ENCODE measurements at places on chromosomes 6 and 20.
A peak's percentile ranks its signal among the peaks of the same experiment; 100 is the strongest.

DNA sequence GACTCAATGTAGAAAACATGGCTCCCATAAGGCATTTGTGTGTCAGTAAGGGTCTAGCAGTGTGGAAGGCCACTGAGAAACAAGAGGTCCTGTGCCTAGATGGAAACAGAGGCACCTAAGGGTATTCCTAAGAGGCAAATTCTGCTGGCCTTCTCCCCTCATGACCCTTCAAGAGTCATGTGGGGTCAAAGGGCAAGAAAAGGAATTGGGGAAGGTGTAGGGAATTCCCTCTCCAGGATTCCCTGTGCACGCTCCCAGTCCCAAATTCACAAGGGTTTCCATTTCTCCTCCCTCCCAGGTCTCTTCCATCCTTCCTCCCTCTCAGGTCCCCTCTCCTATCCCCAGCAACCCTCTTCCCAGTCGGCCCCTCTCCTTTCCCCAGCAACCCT, 568 bp downstream of the AGPAT1 start:
- no peak for DNase-seq

- no peak for DNase-seq
Measured at GRCh38 chr20:38054647-38055046, 21.1 kb downstream of the RPRD1B start.

GRCh38 chr6:162442687-162443086, 284.9 kb downstream of the PRKN start:
- no peak for DNase-seq

DNA sequence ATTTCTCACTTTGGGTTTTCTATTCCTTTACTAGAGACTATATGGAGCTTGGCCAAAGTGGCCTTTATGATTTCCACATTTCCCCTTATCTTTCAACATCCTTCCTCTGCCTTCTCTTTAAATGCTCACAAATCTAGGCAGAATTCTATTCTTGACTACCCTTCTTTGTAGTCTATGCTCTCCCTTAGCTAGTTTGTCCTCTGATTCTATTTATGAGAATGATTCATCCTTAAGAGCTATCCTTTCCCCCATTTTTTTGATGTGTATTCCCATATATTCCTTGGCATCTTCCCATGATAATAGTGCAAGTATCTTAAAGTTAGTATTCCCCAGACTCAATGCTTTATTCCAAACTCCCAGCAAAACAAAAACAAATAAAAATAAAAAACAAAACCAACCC, 53.1 kb downstream of the IL20RA start:
- no peak for DNase-seq

- DNase-seq: no peak
Measured at GRCh38 chr20:62682912-62683517, 25.6 kb upstream of the NTSR1 start.

GRCh38 chr6:32298632-32299336, 72.9 kb downstream of the TSBP1 start:
- no peak for DNase-seq

DNA sequence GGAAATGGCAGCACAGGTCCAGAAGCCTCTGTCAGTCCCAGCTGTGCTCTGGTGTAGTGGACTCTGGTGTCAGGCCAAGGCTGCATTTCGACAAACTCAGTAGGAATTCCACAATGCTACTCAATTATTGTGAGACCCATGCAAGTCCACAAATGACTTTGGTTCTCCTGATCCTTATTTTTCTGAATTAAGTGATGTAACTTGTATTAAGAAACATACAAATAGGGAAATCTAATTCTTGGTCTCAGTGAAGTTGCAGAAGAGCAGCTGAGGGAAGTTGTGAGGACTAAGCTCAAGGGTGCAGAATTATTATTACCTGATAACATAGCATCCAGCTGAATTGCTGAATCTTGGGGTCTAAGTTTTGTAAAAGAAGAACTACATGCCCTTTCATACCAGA, 116.8 kb downstream of the MAFB start:
- no peak for DNase-seq

DNA sequence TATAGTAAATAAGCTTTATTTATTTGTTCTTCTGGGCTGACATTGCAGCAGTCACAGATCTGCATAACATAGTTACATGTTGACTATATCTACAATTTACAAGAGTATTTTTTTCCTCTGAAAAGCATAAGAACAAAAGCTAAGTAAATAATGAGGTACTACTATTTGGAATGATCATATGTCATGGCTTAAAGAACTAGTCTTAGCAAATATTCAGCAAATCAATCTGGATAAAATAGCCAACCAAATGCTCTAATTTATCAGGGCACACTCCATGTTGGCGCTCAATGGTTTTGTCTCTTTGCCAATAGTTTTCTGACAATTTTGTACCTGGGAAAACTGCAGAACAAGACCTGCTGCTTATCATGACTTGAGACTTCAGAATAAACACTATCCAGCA, 233.4 kb upstream of the RIN2 start:
- no peak for DNase-seq

DNA sequence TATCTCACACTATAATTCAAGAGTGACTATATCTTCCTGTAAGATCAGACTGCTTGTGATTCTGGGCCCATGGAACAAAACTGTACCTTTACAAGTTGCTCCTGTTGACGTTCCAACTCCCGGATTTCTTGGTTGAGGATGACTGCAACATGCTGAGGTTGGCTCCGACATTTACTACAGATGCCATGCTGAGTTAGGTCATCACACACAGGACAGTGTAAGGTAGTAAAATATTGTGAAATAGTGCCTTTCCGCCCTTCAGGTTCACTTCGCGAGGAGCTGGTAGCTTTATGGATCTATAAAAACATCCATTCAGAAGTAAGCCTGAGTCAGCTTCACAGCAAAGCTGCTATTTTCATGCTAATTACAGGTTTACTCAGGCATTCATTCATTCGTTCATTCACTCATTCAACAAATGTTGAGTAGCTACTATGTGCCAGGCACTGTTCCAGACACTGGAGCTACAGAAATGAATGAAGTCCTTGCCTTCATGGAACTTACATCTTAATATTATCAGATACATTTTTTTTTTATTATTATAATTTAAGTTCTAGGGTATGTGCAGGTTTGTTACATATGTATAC, 175.7 kb downstream of the REV3L start:
- DNase-seq: no peak

DNA sequence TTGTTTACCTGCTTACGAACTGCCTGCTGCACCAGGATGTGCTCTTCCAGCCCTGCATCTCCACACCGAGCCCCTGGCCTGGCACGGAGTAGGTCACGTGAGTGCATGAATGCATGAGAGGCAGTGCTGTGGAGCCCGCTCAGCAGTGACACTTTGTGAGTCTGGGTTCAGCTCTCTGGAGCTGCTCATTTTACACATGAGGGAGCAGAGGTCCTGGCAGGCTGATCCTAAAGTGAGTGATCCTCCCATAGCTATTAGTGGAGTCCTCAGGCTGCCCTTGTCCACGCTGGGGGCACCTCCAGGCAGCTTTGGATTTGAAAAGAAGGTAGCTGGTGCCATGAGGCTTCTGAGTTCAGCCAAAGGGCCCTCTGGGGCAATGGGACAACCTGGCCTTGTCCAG, 64.2 kb downstream of the EDN3 start:
- no peak for DNase-seq

DNA sequence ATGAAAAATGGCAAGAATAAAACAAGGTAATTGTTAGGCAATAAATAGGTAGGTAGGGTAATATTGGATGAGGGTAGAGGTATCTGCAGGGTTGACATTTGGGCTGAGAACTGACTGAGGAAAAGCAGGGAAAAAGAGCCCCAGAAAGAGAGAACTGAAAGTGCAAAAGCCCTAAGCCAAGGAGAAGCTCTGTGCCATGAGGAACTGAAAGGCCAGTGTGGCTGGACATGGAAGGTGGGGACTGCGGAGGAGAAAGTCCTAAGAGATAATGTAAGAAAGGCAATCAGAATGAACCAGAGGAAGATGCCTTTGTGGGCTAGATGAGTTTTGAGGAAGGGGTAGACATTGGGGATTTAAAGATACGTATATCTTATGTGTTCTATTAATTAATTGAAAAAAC, 9.9 kb upstream of the HIVEP2 start:
- no peak for DNase-seq

GRCh38 chr20:47956268-47956995, 171.2 kb upstream of the SULF2 start:
- DNase-seq: no peak

GRCh38 chr6:96532399-96532798, 10.8 kb downstream of the UFL1 start:
- DNase-seq: no peak

DNA sequence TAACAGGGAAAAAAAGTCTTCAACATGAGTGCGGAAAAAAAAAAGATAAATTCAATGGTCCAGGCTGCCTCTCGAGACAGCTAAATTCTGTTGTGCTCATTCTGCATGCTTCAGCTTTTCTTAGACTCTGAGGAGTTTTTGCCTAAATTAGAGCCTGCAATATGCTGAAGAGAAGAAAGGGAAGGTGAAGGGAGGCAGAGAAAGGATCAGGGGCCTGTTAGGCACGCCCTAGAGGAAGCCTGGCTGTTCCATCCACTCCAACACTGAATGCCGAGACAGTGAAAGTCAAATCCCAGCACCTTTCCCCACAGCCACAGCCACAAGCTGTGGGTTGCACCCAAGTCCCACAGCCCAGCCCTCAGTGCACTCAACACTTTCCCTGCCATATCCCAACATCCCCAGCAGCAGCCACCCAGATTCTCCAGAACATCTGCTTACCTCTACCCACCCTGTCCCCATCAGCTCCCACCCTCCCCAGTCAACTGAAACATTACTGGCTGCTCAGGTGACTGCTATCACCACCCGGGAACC, 37.3 kb downstream of the PREX1 start:
- DNase-seq: no peak

- DNase-seq: no peak
Measured at GRCh38 chr20:62181808-62182207, 1.0 kb upstream of the MTG2 start.

DNA sequence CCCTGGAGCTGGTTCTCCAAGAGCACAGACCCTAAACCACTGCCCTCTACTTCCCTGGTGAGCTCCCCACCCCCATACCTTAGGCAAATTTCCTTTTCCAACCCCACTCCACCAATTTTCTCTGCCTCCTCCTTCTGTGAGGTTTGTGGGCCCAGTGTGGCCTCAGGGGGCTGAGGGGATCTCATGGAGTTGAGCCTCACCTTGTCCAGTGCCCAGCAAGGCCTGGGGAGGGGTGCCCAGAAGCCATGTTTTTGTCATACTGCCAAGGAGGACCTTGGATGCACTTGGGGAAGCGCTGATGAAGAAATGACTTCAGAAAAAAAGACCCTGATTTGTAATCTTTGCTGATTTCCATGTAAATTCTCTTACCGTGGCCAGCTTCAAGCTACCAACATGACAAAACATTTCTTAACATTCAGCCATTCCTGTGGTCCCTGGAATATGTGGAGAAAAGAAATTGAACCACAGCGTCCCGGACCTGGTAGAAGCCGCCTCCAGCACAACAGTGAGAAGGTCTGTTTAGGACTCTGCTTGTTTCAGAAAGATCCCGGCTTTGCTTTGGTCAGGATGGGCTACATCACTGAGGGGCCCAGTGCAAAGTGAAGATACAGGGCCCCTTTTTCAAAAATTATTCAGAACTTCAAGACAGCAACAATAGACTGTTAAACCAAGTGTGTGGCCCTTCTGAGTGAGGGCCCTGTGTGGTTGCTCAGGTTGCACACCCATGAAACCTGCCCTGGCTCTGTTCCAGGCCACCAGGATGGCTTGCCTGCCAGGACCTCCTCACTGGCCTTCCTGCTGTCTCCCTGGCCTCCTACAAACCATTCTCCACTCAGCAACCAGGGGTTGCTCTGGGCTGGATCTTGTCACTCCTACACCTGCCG, 52.5 kb downstream of the CHMP4B start:
- no peak for DNase-seq

DNA sequence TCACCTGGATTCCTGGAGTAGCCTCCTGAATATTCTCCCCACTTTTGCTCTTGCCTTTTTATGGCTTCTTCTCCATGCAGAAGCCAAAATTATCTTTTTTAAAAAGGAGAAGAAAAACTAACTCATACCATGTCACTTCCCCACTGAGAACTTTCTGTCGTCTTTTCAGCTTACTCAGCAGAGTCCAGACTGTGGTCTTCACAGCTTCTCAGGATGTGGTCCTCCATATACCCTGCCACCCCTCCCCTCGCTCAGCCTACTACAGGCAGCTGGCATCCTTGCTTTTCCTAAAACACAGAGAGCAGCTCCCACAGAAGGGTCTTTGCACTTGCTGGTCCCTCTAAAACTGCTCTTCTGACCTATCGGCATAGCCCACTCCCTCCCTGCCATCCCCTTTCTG, 89.4 kb upstream of the ISM1 start:
- no peak for DNase-seq

DNA sequence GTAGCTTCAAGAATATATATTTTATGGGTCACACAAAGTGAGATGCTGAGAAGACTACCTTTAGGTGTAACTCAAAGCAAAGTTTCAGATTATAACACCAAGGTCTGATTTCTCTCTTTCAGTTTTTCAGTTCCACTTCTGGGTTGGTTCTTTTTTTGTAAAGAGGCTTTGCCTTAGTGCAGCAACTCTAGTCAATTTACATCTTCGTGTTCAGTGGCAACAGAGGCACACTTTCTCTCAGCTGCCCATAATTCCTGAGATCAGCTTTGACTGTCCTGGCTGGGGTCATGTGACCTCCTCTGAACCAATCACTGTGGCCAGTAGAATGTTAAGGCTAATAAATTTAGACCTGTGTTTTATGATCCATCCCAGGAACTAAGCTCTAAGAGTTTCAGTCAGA, 120.2 kb downstream of the TINAG start:
- DNase-seq: no peak

GRCh38 chr6:84979541-84979940, 215.1 kb upstream of the TBX18 start:
- DNase-seq: no peak

GRCh38 chr20:10674684-10675449, 1.1 kb upstream of the JAG1 start:
- peak; percentile 39 for DNase-seq

Data from amniotic stem cell (primary cell).